Central memory CD8-positive, alpha-beta T cell (primary cell): ENCODE measurements at places on chromosomes 6 and 20.

- no peak for DNase-seq
These were observed 122.6 kb upstream of the MAP3K7 start for GRCh38 chr6:90709431-90709996.

DNA sequence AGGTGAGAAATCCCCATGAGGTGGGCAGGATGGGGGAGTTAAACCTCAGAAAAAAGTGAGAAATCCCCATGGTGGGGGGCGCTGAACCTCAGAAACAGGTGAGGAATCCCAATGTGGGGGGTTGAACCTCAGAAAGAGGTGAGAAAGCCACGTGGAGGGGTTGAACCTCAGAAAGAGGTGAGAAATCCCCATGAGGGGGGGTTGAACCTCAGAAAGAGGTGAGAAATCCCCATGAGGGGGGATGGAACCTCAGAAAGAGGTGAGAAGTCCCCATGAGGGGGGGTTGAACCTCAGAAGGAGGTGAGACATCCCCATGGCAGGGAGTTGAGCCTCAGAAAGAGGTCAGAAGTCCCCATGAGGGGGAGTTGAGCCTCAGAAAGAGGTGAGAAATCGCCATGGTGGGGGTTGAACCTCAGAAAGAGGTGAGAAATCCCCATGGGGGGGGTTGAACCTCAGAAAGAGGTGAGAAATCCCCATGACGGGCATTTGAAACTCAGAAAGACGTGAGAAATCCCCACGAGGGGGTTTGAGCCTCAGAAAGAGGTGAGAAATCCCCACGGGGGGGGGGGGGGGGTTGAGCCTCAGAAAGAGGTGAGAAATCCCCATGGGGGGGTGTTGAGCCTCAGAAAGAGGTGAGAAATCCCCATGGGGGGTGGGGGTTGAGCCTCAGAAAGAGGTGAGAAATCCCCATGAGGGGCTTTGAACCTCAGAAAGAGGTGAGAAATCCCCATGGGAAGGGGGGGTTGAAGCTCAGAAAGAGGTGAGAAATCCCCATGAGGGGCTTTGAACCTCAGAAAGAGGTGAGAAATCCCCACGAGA is 14.3 kb upstream of the GOPC start:
- DNase-seq: peak; percentile 17

DNA sequence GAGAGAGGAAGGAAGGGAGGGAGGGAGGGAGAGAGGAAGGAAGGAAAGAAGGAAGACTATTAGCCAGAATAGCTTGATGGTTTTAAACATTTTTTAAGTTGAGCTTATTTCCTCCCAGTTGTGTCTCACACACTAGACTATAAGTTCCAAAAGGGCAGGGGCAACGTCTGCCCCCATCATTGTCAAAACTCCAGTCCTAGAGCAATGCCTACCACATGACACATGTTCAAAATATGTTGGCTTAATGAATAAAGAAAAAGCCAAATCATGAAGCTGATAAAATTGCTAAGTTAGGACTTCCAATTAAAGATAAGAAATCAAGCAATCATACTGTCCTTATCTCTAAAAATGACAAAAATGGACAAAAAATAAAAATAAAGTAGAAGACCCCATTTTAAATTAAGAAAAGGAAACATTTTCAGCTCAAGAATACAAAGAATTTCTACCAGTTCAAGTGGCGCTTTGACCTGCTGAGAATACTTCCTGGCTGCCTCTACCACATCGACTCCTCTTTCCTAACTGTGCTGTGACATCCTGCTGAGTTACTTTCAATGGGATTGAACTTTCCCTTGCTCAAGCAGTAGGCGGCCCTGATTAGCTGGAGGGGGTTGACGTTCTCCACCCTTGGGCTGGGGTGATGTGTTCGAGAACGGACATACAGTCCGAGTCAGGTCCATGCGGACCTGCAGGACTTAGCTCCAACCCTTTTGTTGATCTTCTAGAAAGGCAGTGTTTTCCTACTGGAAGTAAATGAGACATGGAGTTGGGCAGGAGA is 283.9 kb upstream of the FOXQ1 start:
- DNase-seq: no peak

DNA sequence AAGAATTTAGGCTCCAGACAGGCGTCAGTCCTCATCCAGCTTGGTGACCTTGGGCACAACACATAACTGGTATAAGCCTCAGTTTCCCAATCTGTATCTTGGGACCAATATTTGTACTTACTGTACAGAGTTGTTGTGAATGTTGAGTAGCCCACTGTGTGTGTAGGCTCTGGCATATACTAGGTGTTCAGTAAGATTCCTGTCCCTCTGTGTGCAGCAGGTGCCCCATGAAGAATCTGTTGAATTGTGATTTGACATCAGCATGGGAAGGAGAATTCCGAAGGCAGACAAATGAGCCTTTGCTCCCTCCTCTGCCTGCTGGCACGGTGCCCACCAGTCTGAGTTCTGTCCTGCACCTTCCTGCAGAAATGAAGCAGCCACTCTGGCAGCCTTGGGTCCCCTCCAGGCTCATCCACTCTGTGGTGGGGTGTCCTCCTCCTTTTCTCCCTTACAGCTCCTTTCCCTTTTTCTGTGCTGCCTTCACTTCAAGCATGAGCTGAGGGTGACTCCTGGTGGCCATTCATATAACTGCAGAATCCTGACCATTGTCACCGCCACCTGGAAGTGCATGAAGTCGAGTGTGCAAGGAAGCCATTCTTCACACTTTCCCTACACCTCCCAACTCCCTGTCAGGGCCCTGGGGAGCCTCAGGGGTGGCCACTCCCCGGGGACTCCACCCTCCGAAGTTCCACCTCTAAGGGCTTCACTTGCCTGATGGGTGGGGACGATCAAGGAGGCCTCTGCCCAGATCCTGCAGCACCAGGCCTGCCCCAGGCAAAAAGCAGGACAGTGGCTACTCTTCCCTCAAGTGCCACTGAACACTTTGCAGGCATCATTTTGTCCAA is 48.2 kb downstream of the MRPL14 start:
- peak; percentile 61 for DNase-seq

DNA sequence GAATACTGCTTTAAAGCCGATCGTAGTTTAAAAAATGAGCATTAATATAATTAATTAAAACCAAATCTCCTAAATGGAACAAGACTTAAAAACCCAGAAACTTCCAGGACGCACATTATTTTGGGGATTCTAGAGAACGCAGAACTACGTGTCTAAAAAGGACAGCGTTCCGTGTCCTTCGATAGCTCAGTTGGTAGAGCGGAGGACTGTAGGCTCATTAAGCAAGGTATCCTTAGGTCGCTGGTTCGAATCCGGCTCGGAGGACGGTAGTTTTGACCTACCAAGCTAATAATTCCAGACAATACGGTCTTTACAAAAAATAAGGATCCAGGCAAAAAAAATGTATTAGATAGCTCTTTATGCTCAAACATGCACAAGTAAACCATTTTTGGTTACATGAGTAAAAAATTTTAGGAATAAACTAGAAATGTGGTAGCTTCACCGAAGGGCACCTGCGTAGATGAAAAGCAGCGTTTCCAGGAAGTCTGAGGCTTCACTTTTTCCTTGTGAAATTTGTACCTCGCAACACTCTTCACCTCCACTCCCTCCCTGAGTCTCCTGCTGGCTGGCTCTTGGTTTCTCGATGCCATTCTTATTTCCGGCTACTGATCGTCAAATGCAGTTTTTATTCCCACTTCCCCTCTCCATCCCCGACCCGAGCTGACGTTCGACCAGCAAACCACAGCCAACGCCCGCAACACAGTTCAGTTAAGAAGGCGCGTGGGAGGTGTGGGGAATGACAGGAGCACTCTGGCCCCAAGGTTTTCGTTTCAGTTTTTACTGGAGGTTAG is 19.6 kb upstream of the ABT1 start:
- DNase-seq: peak; percentile 41

DNA sequence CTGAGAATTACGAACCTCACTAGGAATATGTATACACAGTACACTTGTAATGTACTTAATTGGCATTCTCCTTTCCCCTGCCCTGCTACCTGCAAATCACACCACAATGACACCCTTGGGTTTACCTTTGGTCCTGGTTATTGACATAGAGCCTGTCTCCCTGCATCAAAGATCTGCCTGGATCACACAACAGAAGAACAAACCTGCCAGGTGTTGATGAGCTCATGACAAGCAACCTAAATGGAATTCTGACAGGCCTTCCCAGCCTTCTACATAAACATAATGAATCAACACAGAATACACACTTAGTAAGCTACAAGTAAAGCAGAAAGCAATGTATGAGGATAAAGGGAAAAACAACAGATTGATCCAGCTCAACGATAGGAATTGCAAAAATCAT is 95.6 kb downstream of the HDGFL1 start:
- no peak for DNase-seq

DNA sequence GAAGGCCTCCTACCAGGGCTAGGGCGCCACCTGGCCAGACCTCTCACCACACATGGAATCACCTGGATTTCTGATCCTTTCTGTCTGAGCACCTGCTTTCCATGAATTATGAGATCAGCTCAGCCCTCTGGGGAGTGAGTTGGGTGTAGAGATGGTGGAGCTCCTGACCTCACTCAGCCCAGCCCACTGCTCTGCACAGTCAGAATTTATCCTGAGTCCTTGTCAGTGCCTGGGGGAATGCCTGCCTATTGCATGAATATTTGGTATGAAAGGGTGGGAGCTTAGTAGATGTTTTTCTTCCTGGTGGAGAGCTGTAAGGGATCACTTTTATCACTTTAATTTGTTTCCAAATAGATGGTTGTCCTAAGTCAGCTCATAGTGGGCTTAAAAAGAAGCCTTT is 47.5 kb downstream of the DTD1 start:
- DNase-seq: no peak

DNA sequence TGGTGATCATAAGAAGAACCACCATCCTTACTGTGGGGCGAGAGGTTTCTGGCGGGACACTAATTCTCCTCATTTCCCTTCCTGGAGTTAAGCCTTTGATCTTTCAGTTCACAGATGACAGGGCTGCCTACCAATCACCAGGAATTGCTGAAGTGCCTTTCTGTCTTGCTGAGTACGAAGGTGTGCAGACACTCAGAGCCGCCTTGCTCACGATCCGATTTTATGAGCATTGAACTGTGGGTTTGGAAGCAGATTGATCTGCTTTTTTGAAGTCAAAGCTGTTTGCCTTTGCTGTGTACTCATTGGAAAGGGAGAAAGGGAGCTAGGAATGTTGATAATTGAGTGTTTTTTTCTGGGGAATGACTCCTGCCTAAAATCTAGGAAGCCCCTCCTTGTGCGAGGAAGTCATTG is 129.1 kb upstream of the SALL4 start:
- DNase-seq: no peak

GRCh38 chr6:137661601-137662000 is 167.4 kb upstream of the OLIG3 start:
- DNase-seq: no peak

GRCh38 chr6:47655719-47656595 is 42.4 kb upstream of the ADGRF4 start:
- no peak for DNase-seq

GRCh38 chr6:314377-314776 is 22.1 kb downstream of the DUSP22 start:
- DNase-seq: no peak

- DNase-seq: no peak
These were observed 187.5 kb downstream of the BACH2 start for GRCh38 chr6:90109141-90109540.

DNA sequence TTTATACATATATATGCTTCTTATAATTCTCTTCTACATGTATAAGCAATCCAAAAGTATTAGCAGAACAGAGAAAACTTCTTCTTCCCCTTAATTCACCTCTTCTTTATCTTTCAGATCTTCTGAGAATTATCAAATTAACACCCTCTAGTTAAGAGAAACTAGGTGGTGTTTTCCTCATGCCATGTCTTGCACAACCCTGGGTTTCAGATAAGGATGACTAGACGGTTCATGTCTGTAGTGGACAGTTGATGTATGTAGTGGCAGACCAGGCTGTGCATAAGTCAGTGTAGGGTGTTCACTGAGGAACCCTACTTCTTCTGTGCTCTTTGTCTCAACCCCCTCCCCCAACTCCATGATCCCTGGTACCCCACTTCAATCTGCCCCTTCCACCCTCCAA is 187.3 kb downstream of the SAMD5 start:
- DNase-seq: no peak

DNA sequence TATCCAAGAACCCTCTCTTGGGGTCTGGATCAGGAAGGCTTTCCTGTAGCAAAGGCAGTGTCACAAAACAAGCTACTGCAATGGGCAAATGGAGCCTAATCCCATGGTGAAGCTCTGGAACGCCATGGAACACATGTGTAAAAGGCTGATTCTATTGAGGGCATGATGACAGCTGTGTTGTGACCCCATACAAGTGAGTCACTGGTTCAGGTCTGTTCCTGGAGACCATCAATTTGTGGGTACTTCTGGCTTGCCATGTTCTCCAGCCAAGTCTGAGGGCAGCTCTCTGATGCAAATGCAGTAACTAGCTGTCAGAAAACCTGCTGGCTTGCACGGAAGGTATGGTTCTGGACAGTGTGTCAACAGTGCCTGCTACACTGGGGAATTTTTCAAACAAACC is 33.3 kb upstream of the ECHDC1 start:
- no peak for DNase-seq

DNA sequence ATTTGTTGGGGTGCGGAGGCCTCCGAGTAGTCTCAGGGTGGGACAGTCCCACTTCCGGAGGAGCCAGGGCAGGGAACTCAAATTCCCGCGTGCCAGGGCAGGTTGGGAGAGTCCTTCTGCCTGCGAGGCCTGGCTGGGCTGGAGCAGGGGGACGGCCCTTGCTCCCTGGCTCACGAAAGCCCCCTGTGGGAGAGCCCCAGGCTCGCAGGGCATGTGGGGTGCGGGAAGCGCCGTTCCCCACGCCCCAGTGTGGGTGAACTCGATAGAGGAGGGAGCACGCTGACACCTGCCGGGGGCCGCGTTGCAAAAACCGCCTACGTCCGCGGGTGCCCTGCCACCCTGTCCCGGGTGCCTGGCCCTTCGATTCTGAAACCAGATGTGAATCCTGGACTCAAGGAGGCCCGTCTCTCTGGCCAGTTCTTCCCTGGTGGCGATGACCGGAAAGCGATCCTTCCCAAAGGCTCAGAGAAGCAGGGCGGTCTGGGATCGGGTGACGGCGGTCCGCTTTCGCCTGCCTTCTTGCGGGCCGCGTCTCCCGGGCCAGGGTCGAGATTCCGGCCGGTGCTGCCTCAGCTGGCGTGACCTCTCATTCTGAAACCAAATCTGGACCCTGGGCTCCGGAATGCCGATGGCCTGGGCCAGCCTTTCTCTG is 1846.5 kb upstream of the DEFB115 start:
- DNase-seq: no peak

- no peak for DNase-seq
These were observed 8.2 kb downstream of the SSR1 start for GRCh38 chr6:7304821-7305220.

GRCh38 chr20:46349742-46350056 is 41.4 kb upstream of the CDH22 start:
- no peak for DNase-seq

- no peak for DNase-seq
These were observed 11.3 kb upstream of the ADGB start for GRCh38 chr6:146587459-146587858.

DNA sequence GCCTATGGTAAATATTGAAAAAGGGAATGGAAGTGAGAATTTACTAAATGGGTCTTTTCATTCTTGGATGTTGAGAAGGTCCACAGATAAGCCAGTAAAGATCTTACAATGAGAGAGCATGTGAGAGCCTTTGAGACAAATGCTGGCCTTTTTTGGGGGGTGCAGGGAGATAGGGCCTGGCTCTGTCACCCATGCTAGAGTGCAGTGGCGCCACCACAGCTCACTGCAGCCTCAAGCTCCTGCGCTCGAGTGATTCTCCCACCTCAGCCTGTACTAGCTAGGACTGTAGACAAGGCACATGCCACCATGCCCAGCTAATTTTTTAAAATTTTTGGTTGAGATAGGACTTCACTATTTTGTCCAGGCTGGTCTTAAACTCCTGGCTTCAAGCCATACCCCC is 63.2 kb upstream of the TMEM181 start:
- DNase-seq: no peak

GRCh38 chr6:4781426-4781825 is 5.2 kb downstream of the CDYL start:
- no peak for DNase-seq
